Hippocampal formation (tissue), 2 donors: ENCODE measurements at places on chromosomes 1 and 21.

DNA sequence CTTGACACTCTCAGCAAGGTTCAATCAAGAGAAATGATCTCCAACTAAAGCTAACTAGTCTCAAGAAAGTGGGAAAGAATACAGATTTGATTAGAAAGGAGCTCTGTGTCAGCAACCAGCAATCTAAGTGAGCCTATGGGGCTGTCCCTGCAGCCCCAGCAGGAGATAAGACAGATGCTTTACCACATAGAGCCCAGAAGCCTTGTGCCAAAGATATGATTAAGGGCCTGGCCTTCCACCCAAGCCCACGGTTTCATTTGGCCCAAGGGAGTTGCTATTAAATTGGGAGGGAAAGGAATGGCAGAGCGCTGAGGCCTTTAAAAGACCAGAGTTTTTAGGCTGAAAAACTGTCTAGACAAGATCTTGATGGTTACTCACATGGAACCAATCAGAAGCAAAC lies 74.8 kb downstream of the HLCS start:
- no peak for DNase-seq

DNA sequence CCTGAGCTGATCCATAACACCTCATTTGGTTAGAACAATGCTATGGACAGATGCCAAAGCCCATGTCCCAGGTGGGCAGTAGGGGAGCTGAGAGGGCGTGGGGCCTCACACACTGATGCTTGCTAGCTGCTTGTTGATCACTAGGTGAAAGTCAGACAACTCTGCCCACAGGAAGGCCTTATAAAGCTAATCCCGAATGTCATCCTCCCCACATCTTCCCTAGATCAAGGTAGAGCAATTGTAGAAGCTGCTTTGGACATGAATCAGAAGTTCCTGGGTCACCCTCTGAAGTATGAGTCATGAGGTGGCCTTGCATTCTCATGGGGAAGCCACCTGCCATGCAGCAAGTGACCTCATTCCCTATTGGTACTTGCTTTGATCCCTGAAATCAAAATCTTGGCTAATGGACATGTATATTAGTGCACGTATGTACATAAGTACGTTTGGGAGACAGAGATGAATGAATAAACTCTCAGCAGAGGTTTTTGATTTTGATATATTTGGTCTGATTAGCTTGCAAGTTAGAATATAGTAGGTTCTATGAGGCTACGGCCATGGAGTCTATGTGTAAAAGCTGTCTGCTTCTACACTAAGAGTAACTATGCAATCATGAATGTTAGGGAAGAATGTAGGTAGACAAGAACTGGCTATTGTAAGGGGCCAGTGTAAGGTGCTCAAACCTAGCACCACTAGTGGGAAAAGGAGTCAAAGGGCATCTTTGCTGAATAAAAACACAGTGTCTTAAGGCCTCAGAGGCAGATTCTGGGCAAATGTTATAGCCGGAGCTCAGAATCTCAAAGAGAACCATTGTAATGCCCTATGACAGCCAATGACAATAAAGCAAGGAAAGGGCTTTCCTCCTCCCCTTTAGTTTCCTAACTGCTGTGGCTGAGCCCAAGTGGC lies 52.6 kb downstream of the ABCA4 start:
- DNase-seq, result no peak

DNA sequence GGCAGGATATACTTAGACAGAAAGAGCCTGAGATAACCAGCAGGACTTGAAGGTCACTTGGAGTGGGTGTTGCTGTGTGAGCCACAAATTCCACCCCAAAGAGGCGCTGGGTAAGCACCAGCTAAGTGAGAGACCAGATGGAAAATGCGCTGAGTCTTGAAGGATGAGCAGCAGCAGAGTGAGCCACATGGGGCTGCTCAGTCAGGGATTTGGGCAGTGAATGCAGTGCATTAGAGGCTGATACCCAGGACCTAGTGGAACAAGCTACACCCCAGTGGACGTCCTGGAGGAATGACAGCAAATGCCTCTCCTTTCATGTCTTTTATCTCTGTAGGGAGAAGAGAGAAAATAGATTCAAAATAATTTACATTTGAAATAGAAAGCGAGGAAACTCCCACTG lies 11.3 kb downstream of the GRIK1 start:
- no peak for DNase-seq

GRCh38 chr1:178220094-178220493 lies 126.2 kb downstream of the RASAL2 start:
- no peak for DNase-seq

- DNase-seq, result no peak
These were observed 2.0 kb upstream of the NCMAP start for GRCh38 chr1:24553931-24554330.
